H4 (cell line): ENCODE measurements at places on chromosomes 12 and 14.

DNA sequence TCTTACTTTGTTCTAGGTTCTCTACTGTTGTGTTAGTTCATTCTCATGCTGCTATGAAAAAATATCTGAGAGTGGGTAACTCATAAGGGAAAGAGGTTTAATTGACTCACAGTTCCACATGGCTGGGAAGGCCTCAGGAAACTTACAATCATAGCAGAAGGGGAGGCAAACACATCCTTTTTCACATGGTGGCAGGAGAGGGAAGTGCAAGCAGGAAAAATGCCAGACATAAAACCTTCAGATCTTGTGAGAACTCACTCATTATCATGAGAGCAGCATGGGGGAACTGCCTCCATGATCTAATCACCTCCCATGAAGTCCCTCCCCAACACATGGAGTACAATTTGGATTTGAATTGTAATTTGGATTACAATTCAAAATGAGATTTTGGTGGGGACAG, 69.6 kb downstream of the MGST1 start:
- DNase-seq, result no peak

- DNase-seq, result peak; percentile 32
Measured at GRCh38 chr12:52582971-52583456, 9.4 kb upstream of the KRT74 start.

DNA sequence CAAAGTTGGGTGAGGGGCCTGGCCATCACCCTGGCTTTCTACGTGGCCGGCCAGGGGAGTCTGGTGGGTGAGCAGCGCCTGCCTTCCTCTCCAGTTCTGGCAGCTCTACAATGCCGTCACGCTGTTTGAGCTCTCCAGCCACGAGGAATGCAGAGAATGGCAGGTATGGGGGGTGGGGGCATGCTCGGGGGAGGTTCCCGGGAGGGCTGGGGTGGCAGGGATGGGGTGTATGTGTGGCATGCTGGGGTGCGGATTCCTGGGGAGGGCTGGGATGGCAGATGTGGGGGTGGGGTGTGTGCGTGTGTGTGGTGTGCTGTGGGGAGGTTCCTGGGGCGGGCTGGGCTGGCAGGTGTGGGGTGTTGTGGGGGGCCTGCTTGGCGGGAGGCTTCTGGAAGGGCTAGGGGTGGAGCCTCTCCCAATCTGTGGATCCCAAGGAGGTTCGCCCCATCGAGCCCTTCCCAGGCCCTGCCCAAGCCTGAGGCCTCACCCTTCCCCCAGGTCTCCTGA, 18.5 kb downstream of the RHOF start:
- no peak for DNase-seq

GRCh38 chr14:103767336-103767894, 51.8 kb downstream of the ZFYVE21 start:
- DNase-seq, result no peak

DNA sequence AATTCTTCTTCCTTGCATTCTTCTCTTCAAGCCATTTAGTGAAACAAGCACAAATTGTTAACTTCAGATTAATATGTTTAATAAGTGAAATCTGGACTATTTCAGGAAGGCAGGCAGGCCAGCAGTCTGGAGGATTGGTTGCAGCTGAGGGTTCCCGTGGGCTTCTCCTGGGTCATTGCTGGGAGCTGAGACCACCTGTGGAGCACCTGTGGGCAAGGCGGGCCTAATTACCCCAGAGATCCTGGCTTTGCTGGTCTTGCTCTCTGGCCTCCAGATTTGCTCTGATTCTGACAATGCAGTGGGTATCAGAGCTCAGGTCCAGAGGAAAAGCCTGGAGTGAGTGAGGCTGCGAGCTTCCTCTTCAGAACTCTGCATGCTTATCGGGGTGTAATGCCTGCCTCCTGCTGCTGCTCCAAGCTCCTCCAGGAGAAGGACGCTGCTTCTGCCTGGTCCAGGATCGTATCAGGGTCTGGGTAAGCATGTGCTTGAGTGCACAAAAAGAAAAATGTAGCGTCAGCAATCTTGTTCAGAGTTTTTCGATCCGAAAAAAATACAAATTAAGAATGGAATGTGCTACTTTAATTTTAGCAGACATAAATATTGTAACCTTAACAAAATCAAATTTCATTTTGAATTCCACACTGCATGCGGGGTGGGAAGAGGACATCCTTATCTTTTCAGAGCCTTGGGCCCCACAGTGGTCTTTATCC, 93.8 kb downstream of the TMEM30B start:
- DNase-seq, result no peak

GRCh38 chr14:48086516-48086915, 411.1 kb upstream of the MDGA2 start:
- no peak for DNase-seq

DNA sequence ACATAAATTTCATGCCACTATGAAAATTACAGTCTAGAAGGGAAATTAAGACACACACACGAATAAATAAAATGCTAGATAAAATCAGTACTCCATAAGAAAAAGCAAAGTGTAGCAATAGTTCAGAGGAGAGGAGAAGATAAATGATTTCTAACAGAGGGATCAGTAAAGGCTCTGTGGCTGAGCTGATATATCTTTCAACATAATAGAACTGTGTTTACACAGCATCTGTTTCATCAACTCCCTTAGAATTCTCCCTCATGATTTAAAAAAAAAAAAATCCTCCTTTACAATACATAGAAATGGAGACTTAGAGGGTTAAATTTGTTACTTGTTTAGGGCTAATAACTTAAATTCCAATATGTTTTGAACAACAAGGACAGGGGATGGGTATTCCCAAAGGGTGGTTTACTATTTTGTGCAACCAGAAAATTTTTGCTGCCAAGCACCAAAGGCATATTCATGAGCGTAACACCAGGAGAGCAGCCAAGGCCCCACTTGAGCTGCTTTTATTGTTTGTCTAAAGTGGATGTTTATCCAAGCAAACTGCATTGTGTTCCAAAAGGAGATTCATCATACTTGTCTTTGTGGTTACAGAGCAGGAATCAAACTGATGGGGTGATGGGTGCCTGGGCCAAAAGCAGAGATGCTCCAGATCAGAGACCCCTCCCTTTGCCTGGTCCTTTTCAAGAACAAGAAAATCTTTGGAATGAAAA, 162.7 kb downstream of the BMP4 start:
- DNase-seq, result peak; percentile 21

- DNase-seq, result no peak
Measured at GRCh38 chr12:46480316-46480715, 107.7 kb upstream of the SLC38A2 start.

GRCh38 chr12:2306735-2307134, 253.9 kb downstream of the CACNA1C start:
- DNase-seq, result no peak
